WTC11 (cell line): ENCODE measurements at places on chromosomes 6 and 20.

DNA sequence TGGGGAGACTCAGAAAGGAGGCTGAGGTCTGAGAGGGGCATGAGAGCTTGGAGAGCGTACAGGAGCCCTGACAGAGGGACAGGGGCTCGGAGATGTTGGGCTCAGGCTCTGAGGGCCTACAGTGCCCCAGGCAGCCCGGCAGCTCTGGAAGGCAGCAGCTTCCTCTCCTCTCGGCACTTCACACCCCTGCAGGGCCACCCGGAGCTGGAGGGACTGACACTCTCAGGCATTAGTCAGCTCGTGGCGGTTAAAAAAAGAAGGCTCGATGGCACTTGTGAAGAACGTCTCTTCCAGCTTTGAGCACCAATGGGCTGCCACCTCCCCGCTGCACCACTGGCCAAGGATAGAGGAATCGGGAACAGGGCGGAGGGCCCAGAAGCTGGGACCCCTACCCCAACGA is 62.6 kb upstream of the SIRPA start:
- no peak for DNase-seq

DNA sequence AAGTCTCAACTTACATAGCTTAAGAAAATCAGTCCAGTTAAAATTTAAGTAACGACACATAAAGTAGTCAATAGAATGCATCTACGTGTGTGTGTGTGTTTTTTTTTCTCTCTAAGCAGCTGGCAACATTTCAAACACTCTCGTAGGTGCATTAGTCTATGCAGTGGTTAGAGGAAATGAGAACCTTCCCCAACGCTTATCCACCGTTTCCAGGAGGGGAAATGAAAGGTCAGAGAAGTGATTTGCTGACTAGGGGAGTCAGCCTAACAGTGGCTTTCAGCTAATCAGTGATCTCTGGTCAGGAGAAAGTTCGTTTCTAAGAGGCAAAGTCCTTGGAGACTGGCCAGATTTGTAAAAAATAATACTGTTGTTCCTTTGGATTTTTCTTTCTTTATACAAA is 806.6 kb downstream of the C6orf118 start:
- no peak for DNase-seq

GRCh38 chr6:150410399-150410798 is 41.6 kb downstream of the IYD start:
- DNase-seq: no peak

GRCh38 chr6:134389129-134389528 is 71.2 kb upstream of the SGK1 start:
- no peak for DNase-seq

DNA sequence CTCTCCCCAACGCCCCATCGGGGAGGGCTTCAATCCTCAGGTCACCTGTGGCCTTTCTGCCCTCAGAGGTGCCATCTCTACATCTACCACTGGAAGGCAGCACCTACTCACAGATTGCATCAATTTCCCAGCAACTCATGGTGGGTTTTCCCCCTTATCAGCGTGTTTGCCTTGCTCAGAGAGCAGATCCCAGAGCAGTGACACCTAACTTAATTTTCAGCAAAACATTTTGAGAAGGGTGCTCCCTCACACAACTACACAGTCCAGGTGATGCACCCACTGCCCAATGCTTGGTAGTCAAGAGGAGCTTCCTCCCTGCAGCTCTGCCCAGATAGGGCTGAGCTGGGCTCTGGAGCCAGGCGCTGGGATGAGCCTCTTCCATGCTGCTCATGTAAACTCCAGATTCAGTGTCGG is 48.2 kb downstream of the PLG start:
- peak; percentile 74 for DNase-seq

DNA sequence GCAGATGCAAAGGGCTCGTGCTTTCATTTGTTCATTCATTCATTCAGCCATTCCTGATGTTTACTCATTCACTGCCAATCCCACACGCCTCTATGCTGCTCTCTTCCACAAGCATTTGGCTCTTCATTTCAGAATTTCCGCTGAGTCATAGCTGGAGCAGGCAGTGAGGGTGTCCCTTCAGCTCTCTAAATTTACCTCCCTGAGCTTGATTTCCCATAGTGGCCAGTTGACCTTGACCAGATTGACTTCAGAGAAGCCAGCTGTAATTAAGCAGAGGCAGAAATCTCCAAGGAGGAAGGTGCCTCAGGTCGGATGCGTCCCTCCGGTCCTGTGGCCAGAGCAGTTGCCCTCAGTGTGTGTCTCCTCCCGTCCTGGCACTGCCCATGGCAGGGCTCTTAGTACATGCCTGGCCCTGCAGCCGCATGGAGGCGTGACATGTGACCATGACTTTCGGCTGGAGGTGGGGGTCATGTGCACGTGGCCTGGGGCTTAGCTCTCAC is 267.2 kb upstream of the ECI2 start:
- no peak for DNase-seq

GRCh38 chr6:33622456-33623431 is 1.6 kb downstream of the ITPR3 start:
- DNase-seq: no peak

GRCh38 chr6:11618533-11618932 is 81.0 kb downstream of the TMEM170B start:
- DNase-seq: no peak
